ENCODE measurements at places on chromosomes 11 and 22. TPM values are rescaled to one million over a fixed set of nuclear protein-coding genes. Genes with fewer than 3 reads are reported as not detected.

GRCh38 chr11:95898782-95899181, 25.1 kb downstream of the MTMR2 start:
- DNase-seq = no peak

DNA sequence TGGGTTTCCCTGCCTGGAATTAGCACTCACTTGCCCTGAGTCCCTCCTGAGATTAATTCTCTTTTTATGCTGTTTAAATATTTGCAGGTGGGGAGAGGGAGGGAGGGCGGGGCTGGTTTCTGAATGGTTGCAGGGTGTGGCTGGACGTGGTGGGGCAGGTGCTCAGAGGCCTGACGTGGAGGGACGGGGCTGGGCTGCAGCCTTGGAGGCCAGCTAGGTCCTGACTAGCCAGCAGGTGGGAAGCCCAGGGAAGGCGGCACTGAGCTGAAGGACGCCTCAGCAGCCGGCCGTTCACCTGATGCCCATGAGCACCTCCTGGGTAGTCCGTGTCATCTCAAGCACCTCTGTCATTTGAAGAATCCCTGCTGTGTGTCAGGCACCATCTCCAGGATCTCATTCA, 21.3 kb downstream of the SGSM1 start:
- DNase-seq = no peak

DNA sequence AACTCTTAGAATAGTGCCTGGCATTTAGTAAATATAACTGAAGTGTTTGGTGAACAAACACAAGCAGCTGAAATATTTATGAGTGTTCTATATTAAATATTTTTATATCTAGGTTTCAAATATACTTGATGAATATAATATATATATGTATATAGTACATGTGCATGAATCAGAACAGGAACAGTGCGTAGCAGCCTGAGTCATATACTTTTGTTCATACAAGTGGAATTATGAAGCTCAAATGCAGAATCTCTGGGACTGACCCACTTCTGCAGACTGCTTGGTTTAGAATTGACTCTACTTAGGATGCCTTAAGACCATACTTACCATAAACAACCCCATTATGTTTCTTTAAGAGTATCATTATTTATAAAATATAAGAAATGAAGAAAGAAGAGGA, 997.8 kb upstream of the RAG2 start:
- no peak for DNase-seq

DNA sequence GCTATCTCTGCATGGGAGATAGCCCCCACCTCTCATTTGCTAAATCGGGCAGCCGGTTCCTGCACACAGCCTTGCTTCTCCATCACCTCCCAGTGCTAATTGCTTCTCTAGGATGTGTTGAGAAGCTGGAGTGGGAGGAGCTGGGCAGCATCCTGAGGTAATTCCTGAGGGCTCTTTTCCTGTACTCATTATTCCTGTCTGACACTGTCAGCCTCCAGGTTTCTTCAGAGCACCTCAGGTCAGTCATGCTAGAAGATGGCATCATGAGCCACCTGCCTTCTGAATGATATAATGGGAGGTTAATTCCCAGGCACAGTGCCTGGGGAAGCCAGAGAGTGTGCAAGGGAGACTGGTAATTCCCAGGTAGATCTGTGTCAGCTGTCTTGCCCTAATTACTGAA, 133.0 kb downstream of the RAB38 start:
- no peak for DNase-seq

- no peak for DNase-seq
Observed at GRCh38 chr11:47468598-47469214, 19.8 kb upstream of the RAPSN start.

DNA sequence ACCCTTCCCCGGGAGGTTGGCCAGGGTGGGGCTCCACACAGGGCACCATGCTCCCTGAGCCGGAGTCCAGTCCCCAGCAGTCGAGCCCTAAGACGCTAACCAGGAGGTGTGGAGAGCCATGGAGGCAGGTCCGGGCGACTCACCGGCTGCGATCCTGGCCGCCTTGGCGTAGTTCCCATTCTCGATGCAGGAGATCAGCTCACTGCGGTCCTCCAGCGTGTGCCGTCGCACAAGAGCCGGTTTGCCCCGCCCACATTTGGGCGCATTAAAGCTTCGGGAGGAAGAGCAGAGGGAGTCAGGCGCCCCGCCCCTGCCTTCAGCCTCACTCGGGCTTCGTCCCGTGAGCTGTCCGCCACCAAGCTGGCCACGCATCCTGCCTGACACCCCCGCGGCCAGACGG, 50.8 kb downstream of the BRD1 start:
- DNase-seq = no peak

DNA sequence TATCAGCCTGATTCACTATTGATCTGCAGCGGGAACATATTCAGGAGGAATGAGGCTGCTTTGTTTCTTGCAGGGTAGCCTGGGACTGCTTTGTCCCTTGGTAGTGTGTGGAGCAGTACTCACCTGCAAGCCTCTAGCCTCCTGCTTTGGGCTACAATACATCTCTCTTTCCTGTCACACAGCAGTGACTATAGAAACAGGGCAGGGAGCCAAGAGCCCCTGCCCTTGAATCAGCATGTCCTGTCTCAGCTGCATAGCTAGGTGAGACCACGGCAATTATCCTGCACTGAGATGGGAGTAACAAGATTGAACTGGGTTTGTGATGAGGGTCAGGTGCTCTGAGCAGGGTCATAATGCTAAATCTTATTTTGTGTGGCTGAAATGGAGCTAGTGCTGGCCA, 191.9 kb downstream of the NELL1 start:
- no peak for DNase-seq

DNA sequence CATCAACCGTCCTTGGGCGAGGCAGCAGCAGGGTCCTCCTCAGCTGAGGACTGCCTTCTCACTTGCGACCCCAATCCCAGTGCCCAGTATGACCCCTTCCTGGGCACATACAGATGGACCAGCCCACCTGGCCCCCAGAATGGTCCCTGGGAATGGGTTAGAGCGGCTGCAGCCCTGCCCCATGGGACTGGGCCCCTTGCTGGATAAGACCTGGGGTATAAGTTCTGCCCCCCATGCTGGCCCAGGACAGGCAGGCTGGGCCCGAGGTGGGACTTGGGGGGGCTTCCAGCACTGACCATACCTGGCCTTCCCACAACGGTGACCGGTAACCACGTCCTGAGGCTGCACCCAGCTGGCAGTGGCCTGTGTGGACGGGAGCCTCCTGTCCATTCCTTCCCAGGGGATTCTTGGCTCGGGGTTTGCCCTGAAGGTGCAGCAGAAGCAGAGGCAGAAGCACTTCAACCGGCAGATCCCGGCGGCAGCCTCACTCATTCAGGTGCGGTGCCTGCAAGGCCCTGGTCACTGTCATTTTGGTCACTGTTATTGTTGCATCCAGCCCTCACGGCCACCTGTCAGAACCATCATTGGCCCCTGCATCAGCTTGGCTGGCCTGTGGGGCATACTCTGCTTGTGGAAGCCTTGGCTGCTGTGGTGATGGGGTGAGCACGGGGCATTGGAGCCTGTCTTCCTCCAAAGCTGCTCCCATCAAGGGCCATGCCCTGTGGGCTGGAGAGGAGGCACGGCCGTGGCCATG, 114.8 kb downstream of the KCNQ1OT1 start:
- no peak for DNase-seq

GRCh38 chr11:62393061-62393611, 25.7 kb upstream of the SCGB1A1 start:
- no peak for DNase-seq

- DNase-seq = no peak
Observed at GRCh38 chr11:88404391-88404790, 66.9 kb upstream of the CTSC start.

DNA sequence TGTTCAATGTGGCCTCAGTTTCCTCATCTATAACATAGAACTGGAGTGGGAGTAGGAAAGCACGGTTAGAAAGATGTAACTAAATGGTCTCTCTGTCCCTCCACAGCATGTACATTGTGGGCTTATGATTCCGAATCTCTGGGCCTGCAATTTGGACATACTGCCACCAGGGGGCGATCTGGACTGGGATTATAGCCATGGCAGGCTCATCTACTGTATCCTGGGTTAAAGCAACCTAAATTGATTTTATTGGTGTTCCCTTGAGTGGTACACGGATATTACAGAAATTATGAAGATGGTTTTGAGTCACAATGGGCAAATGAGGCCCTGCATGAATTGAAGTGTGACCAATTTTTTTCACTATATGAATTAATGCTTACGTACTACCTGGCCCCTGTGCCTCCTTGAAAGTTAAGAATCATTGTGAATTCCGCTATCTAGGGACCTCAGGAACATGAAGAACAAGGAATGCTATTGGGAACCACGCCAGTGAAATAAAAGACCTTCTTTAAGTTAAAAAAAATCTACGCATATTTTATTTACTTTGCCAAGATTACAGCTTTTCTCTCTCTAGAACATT, 32.9 kb downstream of the TST start:
- no peak for DNase-seq

DNA sequence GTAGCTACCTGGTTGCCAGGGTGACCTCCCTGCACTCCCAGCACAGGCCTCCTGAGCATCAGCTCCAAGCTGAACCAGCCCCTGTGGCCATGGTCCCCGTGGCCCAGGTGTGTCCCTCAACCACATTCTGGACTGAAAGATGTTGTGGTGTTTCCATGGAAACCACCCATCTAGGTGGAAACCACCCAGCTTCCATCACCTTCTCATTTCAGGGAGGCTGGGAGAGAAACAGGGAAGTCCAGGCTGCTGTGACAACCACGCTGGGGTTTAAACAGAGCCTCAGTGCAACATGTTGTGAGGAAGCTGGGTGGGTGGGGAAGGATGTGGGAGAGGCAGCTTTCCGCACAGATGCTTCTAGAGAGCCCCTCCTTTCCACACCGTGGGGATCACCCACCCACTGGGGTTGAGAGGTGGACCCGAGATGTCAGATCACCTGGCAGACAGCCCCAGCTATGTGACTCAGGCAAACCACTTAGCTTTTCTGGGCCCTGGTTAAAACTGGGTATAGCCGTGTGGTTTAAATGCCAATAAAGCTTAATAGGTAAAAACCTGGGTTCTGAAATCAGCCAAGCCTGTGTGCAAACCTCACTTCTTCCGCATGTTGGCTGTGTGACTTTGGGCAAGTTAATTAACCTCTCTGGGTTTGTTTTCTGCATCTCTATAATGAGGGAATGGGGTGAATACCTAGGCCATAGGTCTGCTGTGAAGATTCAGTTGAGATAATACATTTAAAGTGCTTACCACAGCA, 46.4 kb downstream of the CD82 start:
- DNase-seq = no peak

DNA sequence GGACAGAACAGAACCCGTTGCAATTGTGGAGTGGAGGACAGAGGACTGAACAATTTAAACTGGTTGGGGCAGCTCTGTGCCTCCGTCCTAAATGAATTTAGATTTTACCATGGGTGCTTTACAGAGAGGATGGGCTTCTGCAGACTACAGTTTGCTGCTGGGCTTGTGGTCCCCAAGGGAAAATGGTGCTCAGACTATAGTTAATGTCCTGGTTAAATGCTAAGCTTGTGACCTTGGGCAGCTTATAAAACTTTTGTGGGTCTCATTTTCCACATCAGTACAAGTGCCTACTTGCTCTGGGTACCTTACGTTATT, 355.2 kb upstream of the NARS2 start:
- no peak for DNase-seq

GRCh38 chr11:83571302-83571701, 285.1 kb upstream of the CCDC90B start:
- DNase-seq = no peak

DNA sequence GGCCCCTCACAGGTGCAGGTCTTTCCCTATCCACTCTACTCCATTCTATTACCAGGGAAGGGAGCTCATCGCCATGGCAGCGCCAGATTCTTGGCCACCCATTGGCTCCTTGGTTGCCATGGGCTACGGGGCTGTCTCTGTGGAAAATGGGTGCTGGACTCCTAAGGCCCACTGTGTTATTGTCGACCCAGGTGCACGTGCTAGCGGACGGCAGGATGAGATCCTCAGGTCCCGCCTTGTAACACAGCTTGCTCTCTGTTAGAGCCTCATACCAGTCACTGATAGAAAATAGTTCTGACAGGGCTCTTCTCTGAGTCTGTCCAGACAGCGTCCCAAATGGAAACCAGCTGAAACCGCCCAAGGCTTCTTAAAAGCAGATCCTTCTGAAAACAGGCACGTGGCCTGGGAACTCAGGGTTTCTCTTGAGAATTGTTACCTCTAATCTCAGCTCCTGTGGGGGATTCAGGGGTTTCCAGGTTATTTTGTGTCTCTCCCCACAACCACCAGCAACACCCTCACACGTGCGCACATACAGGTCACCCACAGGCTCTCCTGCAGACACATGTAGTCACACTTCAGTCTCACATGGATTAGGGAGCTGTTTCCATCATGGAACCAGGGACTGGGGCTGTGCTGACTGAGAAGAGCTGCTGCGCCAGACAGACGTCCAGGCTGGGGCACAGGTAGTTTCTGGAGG, 1.5 kb downstream of the TUB start:
- DNase-seq = no peak

DNA sequence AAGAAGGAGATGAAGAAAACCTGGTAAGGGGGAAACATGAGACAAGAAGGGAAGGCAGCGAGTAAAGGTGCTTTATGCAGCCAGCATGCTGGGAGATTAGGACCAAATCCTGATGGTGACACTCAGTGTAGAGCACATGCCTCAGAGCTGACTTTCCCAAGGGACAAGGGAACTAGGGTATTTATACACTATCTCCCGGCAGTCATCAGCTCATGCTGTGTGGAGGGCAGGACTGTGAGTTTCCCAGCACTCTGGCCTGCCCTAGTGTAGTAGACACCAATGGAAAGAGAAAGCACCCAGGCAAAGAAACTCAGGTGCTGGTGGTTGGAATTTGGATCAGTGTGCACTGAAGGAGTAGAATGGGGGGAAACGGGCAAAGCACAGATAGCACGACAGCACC, 128.3 kb upstream of the CSNK2A3 start:
- no peak for DNase-seq

GRCh38 chr11:113278481-113278880, 35.9 kb upstream of the TTC12 start:
- no peak for DNase-seq

DNA sequence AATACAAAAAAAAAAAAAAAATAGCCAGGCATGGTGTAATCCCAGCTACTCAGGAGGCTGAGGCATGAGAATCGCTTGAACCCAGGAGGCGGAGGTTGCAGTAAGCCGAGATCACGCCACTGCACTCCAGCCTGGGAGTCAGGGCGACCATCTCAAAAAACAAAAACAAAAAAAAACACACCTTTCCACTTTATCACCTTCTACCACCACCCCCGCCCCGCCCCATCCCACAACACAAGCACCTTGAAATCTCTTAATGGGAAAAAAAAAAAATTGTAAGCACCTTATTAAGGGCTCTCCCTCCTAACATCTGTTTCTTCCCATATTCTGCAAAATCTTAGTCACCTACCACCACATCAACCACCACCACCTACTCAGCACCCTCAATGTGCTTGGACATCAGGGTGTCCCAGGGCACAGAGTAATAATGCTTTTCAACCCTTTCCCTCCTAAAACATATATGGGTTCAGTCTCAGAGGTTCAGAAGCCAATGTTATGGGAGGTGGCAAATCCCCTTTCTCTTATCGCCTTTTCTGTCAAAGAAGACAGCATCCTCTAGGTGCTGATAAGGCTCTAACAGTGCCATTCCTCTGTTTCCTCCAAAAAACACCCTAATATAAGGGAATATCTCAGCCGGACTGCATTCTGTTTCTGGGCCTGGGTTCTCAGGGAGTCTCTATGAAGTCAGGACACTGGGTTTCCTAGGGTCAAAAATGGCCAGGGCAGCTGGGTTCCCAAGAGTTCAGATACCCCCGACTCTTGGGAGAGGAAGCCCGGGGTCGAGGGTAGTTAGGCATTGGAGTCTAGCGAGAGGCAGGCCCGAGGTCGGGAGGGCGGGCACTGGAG, 718 bp downstream of the INTS5 start:
- DNase-seq = no peak

FAM180B gene
- 3.0 TPM for polyA plus RNA-seq

OR5P2 gene
- not detected for polyA plus RNA-seq

C22orf42 gene
- polyA plus RNA-seq = not detected

USP2 gene
- 60.0 TPM for polyA plus RNA-seq

Measured in hindlimb muscle (tissue), 1 donor.